ENCODE measurements at places on chromosomes 4 and X. TPM values are rescaled to one million over a fixed set of nuclear protein-coding genes. Genes with fewer than 3 reads are reported as not detected.

MAOA gene
- total RNA-seq, result 0.16 TPM

RRH gene
- not detected for total RNA-seq

GJB1 gene
- total RNA-seq, result not detected

CD40LG gene
- not detected for total RNA-seq

UGT2B15 gene
- total RNA-seq, result not detected

AWAT2 gene
- not detected for total RNA-seq

ZFP92 gene
- total RNA-seq, result 0.54 TPM

SH3D19 gene
- total RNA-seq, result 23.5 TPM

RHOXF1 gene
- not detected for total RNA-seq

INTU gene
- total RNA-seq, result 2.3 TPM

S100P gene
- 59.5 TPM for total RNA-seq

FAT4 gene
- total RNA-seq, result 0.85 TPM

PRDM5 gene
- total RNA-seq, result 4.9 TPM

EXOC1L gene
- total RNA-seq, result not detected

RAI2 gene
- total RNA-seq, result 0.22 TPM

GLOD5 gene
- not detected for total RNA-seq

SRPX gene
- 7.3 TPM for total RNA-seq

SHROOM4 gene
- total RNA-seq, result not detected

GC gene
- total RNA-seq, result not detected

BEND4 gene
- not detected for total RNA-seq

ZCCHC18 gene
- total RNA-seq, result 0.25 TPM

XG gene
- total RNA-seq, result not detected

RASSF6 gene
- 1.1 TPM for total RNA-seq

XAGE2 gene
- not detected for total RNA-seq

WNK3 gene
- total RNA-seq, result 0.01 TPM

TIGD4 gene
- 0.12 TPM for total RNA-seq

PPBP gene
- not detected for total RNA-seq

NAT8L gene
- total RNA-seq, result 14.7 TPM

SSX3 gene
- total RNA-seq, result not detected

MAGED4 gene
- total RNA-seq, result 8.6 TPM

LUZP4 gene
- total RNA-seq, result not detected

MGARP gene
- total RNA-seq, result 0.89 TPM

CENPVL1 gene
- not detected for total RNA-seq

SPANXN4 gene
- total RNA-seq, result not detected

DUSP21 gene
- not detected for total RNA-seq

GNRHR gene
- not detected for total RNA-seq

LRAT gene
- total RNA-seq, result not detected

STPG2 gene
- not detected for total RNA-seq

MOSPD2 gene
- total RNA-seq, result 8.7 TPM
